Eye (tissue), 1 donor: ENCODE measurements at places on chromosomes 7 and 10.

DNA sequence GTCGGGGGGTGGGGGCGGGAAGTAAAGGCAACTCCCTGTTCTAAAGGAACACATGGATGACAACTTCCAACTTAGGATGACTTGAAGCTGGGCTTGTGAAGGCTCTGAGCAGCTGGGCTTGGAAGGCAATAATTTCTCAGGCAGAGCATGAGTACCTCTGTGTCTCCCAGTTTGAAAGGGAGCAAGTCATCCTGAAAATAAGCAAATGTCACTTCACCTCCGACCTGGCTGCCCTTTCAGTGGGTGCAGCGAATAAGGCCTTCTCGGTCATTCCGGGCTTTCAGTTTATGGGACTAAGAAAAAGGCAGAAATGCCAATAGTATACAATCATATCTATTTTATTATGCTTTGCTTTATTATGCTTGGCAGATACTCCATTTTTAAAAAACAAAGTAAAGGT, 15.3 kb upstream of the ADAMTS14 start:
- DNase-seq: no peak

GRCh38 chr10:13439313-13440184, 89.3 kb downstream of the BEND7 start:
- peak; percentile 67 for DNase-seq

DNA sequence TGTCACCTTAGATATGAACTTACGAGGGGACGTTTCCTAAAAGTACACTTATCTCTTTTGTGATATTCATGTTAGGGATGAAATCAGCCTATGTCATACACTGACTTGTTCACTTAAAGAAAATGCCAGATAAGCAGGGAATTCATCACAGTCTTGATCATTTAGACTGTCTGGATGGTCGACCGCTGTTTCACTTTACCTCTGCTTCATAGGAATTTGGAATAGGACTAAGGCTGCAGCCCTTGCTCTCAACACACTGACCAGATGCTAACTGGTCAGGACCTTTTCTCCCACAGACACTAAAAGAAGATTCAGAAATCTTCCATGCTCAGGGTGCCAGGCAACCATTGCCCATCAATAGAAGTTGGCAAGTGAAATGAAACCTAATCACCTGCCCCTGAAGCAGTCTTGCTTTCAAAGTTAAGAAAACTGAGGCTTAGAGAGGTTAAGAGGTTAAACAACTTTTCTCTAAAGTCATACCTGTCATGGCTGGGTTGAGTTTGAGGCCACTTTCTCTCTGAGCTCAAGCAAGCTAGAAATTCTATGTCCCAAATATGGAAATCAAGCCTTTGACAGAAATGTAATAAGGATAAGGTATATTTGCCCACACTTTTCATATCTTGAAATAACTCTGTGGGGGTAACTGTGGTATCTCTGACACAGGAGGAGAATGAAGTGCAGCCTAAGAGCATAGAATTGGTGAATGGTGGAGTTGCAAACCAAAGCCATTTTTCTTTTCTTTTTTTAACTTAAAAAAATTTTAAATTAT, 77.1 kb downstream of the MAP3K8 start:
- no peak for DNase-seq

GRCh38 chr10:110456046-110456445, 41.7 kb upstream of the DUSP5 start:
- DNase-seq: no peak

GRCh38 chr10:35339942-35340341, 3.6 kb downstream of the CCNY start:
- no peak for DNase-seq
